ENCODE measurements at places on chromosomes 13 and 19.

GRCh38 chr19:50377517-50377916 is 1.3 kb downstream of the NR1H2 start:
- DNase-seq = no peak

DNA sequence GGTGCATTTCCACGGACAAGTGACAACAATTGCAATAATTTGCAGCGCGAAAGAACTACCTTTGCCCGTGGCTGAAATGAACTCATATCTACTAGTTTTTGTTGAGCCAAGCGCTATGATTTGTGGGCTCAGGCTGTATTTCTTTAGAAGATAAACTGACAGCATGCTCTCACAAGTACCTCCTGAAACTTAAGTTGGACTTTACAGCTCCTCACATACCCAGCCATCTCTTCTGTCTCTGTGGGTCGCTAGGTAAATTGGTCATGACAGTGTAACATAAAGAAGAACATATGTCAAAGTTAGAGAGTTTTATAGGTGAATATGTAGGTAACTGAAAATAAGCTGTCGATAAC is 839 bp downstream of the COG6 start:
- DNase-seq = no peak

DNA sequence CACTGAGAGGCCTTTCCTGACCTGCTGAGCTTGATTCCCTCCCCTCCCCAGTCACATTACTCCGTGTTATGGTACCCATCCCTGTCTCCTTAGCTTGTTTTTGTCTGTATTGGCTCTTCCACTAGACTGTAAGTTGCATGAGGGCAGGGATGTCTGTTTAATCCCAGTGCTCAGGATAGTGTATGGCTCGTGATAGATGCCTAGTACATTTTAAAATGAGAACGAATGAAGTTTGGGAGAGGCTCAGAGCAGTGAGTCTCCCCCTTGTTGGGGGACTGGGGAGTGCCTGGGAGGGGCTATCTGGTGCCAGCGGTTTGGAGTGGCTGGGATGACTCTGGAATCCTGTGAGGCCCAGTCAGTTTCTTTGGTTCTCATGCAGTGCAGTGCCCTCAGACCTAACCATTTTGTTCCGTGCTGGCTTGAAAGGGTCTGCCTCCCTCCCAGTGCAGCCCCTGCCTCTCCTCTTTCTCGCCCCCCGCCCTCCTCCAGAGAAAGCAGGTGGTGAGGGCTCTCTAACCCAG is 35.5 kb downstream of the ACTN4 start:
- no peak for DNase-seq

- no peak for DNase-seq
These were observed 5.8 kb downstream of the NDUFA3 start for GRCh38 chr19:54108496-54108895.

GRCh38 chr19:49058562-49058961 is 1.0 kb upstream of the CGB7 start:
- no peak for DNase-seq

DNA sequence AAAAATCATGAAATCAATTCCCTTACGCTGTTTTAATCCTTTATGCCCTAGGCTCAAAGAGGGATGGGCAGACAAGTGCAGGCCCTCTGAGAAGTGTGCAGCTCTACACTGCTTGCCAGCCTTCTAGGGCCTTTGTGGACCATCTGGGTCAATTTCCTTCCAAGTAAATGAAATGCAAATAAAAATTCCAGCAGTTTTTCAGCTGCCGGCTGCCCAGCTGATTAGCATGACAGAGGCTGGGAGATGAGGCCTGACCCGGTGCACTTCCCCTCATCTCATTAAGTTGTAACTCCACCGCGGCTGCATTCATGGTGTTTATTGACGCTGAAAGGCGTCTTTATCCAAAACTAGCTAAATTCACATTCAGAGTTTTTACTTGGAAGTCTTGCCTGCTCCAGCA is 47.5 kb upstream of the GSX1 start:
- DNase-seq = no peak

DNA sequence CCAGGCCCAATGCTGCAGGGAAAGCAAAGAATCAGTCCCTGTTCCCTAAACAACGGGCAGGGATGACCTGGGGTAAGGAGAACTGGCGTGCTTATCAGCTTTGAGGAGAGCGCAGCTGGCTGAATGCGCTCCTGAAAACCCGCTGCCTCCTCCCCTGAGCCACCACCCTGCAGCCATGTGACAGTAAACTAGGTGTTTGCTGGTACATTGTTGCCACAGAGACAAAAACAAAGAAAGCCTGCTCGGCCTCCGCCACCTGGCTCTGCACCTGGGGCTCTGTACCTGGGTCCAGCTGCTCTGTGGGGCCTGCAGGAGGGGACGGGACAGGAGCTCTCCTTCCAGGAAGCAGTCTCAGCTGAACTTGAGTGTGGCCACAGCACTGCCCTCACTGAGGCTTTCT is 21.8 kb downstream of the MCF2L start:
- no peak for DNase-seq

GRCh38 chr13:59478908-59479307 is 684.8 kb downstream of the DIAPH3 start:
- DNase-seq = no peak

- DNase-seq = no peak
These were observed 6.6 kb downstream of the THOP1 start for GRCh38 chr19:2791876-2792275.

DNA sequence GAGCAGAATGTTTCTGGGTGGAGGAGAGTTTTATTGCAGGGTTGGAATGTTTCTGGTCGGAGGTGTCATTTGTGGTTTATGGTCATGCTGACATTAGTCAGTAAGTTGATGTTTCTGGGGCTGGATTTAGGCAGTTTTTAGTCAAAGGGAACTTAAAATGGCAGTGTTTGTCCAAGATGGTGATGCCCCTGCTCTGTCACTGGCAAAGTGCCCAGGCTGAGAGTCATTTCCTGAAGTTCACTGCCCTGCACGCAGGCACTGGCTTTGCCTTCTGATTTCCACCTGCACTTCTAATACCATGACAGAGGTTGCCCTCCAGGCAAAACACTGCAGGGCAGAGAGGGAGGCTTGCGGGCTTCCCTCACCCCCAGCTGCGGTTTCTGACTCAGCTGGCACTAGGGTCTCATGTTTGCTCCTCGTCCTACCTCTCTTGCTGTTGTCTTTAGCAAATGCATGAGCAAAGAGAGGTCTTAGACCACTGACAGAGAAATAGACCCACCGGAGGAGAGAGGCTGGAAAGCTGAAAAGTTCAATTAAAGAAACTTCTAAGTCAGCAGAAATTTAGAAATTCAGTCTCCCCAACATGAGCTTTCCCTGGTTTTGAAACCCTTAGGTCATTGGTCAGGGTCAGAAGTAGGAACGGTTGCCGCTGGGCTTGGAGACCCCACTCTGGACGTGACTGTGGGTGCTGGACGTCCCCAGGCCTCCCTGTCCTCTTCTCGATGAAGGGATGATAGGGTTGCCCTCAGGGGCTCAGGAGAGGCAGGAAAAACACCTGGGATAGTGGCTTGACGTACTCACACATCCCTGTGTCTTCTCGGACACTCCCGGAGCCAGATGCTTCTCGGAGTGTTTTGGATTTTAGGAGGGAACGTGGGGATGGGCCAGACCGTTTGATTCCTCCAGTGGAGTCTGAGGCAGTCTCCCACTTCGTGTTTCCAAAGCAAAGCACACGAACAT is 26.3 kb downstream of the TMEM255B start:
- peak; percentile 77 for DNase-seq

- no peak for DNase-seq
These were observed 21.6 kb downstream of the RAB20 start for GRCh38 chr13:110539894-110540293.

- DNase-seq = no peak
These were observed 191.8 kb downstream of the PCCA start for GRCh38 chr13:100280681-100281080.

GRCh38 chr13:92355213-92355612 is 871.4 kb upstream of the GPC6 start:
- DNase-seq = no peak

DNA sequence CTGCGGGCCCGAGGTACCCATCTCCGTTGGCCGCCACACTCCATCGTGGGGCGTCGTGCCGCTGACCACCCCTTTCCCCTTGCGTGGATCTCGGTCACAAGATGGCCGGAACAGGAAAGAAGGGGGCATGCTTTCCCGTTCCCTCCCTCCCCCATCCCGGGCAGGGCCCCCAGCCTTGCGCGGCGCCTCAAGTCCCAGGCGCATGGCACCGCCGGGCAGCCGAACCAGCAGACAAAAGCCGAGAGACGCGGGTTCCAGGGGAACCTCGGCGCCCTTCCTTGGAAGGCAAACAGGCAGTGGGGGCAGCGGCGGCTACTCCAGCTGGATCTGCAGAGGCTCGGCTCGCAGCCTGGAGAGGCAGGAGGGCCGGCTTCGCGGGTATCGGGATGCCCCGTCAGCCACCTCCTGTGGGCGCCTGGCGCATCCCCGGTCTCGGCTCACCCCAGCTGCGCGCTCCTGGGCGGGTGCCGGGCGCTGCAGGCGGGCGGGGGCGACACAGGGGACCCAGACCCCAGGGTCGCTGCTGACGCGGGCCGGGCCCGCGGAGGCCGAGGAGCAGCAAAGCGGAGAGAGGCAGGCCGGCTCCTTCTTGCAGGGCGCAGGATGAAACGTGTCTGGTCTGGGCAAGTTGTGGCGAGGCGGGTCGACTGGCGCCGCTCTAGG is 439 bp downstream of the DZIP1 start:
- peak; percentile 16 for DNase-seq
